GF-D8 (cell line): ENCODE measurements at places on chromosomes 5 and 9.

DNA sequence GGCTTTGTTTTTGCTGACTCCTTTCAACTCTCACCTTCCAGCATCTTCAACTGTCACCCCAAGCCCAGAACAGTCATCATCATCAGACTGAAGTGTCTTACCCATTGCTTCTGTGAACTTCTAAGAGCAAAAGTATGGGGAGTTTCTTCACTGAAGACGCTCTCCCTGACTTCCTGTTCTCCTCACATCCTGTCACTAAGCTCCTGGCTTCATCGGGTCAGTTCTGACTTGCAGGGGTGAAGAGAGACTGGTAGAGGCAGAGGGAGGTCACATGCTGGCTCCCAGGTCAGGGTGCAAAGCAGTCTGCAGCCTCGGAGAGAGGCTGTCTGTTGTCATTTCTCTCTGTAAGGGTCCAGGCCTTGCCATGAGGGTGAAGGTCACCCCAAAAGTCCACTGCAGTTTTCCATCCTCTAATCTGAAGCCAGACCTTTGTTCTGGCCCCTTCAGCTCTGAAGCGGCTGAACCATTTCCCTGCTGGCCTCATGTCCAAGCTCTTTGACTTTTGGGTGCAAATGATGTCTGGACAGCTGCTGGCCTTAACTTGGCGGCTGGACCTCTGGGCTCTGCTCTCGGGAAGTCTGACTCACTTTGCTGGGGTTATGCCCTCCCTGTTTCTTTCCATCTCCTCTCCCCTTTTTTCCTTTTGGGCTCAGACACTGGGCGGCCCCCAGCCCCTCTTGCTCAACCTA, 305.0 kb downstream of the RAB3C start:
- no peak for DNase-seq

GRCh38 chr5:168681556-168682183, 102.5 kb upstream of the PANK3 start:
- DNase-seq: no peak

DNA sequence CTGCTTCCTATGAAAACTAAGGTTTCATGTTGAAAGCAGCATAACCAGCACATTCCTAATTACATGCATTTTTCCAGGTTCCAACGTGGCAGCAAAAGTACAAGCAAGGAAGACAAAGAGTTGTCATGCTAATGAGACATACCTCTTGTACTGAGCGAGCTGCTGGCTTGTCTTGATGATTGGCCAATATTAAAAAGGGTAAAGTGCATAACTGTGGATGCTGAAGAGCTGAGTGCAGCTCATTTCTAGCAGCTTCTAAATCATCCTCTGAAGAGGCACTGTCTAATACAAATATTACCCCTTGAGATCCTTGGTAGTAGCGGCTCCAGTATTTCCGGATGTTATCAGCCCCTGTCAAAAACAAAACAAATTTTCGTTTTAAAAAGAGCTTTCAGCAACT, 197.3 kb downstream of the ARL15 start:
- DNase-seq: no peak

GRCh38 chr5:176547802-176548201, 1.3 kb upstream of the CDHR2 start:
- no peak for DNase-seq

- DNase-seq: no peak
These were observed 65.1 kb upstream of the IL33 start for GRCh38 chr9:6150483-6150882.

DNA sequence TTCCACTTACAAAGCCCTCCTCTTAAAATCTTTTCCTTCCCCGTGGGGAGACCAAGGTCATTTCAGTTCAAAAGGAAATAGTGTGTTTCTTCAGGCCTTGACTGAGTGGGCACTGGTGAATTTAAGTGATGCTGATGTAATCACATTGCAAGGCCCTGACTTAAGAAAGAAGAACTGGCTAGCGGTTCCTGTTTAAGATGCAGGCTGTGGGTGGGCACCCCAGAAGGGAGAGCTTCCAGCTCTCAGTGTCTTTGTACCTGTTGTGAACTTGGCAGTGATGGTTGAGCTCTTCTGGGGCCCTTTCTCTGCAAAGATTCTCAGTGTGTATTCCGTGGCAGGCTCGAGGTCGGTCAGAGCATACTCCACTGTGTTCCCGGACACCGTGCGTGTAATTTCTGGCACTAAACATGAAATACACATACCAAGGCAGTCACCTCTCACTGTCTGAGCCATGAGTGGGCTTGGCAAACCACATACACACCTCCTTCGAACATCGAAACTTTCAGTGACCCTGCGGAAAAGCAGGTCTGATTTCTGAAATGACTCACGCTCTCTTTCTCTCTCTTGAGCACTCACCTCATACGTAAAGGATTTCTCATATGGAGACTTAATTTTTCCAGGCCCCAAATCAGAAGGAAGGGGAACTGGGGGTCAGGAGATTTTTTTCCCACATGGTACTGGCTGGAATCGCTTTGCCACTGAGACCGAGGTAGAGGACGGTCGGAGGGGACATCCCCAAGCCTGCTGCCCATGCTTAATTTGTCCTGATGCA, 81.9 kb downstream of the TNC start:
- peak; percentile 54 for DNase-seq
